ENCODE measurements at places on chromosomes 5 and 9.

- no peak for DNase-seq
These were observed 937 bp upstream of the SLC26A2 start for GRCh38 chr5:149959406-149960236.

GRCh38 chr5:81854485-81854884 lies 103.6 kb upstream of the SSBP2 start:
- no peak for DNase-seq

DNA sequence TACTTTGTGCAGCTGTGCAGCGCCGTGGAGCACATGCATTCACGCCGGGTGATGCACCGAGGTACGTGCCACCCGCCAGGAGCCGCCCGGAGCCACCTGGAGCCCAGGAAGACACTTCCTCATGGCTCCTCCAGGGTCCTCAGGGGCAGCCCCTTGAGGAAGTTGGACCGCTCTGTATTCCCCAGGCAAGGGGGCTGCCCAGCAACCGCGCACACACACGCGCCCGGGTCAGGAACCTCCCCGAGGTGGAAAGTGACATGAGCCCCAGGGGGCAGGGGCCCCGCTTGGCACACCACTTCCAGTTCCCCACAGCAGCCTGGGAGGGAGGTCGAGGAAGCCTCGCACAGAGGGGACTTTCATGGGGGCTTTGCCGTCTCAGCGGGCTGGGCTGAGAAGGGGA lies 68.6 kb downstream of the NEK6 start:
- no peak for DNase-seq

DNA sequence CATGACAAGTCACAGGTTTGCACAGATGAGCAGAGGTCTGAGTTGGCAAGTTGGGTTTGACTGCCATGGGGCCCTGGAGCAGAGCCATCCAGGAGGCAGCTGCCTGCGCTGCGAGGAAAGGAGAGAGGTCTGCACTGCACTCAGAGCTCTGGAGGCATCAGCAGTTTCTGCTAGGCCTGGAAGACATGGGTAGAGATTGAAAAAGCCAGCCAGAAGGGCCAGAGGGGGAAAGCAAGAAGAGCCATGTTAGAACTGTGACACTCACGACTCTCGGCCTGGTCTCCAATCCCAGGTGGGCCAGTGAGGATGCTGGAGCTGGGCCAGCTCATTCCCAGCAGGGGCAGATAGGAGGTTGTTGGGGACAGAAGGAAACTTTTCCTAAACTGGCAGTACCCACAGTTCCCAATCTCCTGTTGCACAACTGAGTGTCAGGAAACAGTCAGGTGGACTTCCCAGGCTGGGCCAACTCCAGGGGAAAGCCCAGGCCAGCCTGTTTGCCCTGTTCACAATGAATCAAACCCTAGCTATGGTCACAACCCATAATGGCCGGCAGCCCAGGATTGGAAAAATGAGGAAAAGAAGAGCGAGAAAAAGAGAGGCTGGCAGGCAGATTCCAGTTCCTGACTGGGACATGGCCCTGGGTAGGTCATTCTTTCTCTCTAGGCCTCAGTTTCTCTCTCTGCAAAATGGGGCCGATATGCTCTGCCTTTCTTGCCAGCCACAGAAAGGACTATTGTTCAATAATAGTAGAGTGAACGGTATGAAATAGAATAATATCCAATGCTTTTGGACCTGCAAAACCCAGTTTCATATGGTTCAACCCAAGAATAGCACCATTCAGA lies 7.8 kb upstream of the ORM1 start:
- DNase-seq, result no peak
